MG63 (cell line): ENCODE measurements at places on chromosomes 12 and 14. TPM values are rescaled to one million over a fixed set of nuclear protein-coding genes. Genes with fewer than 3 reads are reported as not detected.

GRCh38 chr14:100675699-100676684 is 50.7 kb upstream of the DLK1 start:
- DNase-seq: no peak

- no peak for DNase-seq
Measured at GRCh38 chr12:98345308-98345876, 170.0 kb upstream of the TMPO start.

GRCh38 chr12:10135126-10135525 is 5.1 kb upstream of the CLEC7A start:
- DNase-seq: no peak

- DNase-seq: no peak
Measured at GRCh38 chr12:63922474-63922873, 78.0 kb downstream of the SRGAP1 start.

Gene C12orf54
- not detected in 2 replicates for total RNA-seq

Gene FIGNL2
- total RNA-seq: 0.10 and 0.67 TPM in 2 replicates

Gene PA2G4
- total RNA-seq: 329 and 467 TPM in 2 replicates

Gene ASIC1
- 1.5 and 1.7 TPM in 2 replicates for total RNA-seq

Gene SRGAP1
- total RNA-seq: 0.81 and 0.99 TPM in 2 replicates

Gene ETV6
- total RNA-seq: 2.3 and 3.0 TPM in 2 replicates

Gene DDN
- total RNA-seq: 0.13 TPM in 1 of 2 replicates, not detected in the other
